CD4-positive, alpha-beta T cell treated with Interleukin-2 at 100 ng/mL for 4 hours (primary cell): ENCODE measurements at places on chromosomes 1 and 21.

DNA sequence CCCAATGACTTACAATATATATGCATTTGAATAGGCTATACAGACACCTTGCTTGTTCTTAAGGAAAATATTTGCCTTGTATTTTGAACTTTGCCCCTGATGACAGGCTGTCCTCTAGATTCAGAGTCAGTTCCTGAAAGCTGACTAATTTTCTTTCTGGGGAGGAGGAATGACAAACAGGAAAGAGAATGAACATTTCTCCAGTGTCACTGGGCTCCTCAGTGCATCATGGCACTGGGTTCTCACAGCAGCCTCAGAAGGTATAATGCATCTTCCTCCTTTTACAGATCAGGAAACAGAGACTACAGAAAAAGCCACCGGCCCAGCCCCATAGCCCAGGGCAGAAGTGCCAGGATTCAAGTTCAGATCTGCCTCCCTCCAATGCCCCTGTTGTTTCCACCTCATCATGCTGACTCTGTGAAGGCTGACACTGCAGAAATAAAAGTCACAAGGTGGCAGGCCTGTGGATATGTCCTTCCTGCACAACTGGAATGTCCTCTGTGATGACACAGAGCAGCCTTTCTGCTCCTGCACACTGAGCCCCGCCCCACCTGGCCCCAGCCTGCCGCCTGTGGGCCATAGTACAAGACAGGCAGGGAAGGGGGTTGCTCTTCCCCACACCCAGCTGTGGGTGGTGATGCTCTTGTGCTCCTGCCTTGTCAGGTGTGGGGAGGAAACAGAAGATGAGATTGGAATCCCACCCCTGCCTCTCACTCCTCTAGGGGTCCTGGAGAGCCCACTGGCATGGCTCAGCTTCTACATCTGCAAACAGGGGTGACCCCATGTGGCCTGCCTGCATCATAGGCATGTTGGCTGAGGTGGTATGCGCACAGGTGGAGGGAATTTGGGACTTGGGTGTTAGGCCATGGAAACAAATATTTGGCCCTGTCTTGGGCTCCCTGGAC is 6.4 kb downstream of the TTC22 start:
- DNase-seq, result no peak

- DNase-seq, result no peak
These were observed 38.2 kb upstream of the KCND3 start for GRCh38 chr1:112027696-112028095.

- no peak for DNase-seq
These were observed 118.4 kb upstream of the NR5A2 start for GRCh38 chr1:199909137-199909536.

DNA sequence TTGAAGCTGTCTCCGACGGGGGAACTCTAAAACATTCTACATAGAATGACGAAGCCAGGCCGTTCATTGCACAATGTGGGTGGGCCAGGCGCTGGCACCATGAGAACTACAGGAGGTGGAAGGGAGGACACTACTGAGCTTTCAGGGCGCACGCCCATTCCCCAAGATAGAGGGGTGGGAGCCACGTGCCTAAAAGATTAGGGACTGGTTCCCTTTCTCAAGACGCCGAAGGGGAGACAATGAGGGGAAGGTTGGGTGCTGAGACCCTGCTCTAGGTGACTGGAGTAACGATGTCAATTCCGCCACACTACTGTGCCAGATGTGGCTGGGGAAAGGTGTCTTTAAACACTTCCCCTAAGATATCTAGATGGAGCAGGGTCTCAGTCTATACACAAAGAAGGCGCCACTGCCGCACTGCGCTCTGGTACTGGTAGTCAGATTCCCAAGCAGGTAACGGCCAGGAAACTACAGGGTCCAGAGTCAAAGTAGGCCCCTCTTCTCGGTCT is 782 bp downstream of the CSDE1 start:
- DNase-seq, result no peak

- no peak for DNase-seq
These were observed 9.8 kb downstream of the DNAJC6 start for GRCh38 chr1:65319141-65319540.

DNA sequence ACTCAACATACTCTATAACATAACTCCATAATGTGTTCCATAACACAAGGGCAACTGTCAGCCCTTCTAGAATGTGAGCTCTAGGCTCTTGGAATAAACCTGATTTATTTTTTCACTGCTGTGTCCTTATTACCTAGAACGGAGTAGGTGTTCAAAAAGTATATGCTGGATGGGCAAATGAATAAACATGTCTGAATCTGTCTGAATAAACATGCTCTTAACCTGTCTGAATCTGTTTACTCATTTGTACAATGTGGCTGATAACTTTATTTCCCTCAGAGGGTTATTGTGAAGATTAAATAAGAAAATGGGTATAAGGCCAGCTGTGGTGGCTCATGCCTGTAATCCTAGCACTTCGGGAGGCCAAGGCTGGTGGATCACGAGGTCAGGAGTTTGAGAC is 42.3 kb downstream of the AZIN2 start:
- DNase-seq, result no peak
